ENCODE measurements at places on chromosomes 2 and 18.

- H3K4me3 ChIP-seq = no peak overlapping the region
- DNase-seq = no peak
- H3K4me1 ChIP-seq = no peaks in the 10 kb centered on the region
- H3K36me3 ChIP-seq = peaks cover 8% of the 10 kb centered on the region
These were observed 26.2 kb downstream of the TRAF3IP1 start for GRCh38 chr2:238346544-238346943.

DNA sequence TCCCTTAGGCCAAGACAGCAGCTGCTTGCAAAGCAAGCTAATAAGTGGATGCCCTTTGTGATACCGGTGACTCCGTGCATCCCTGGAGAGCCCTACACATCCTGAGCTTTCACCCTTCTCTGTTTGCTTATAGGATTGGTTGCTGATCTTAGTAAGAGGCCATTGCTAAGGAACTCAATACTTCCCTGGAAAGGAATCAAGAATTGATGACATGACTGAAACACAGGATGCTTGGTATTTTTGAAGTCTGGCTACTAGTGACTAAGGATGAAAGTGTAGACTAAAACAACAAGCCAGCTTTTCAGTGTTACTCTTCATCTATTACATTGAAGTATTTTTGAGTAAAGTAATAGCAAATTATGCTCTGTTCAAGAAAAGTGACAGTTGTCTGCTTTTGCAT lies 123.0 kb upstream of the SERPINE2 start:
- H3K27me3 ChIP-seq = no peaks in the 10 kb centered on the region
- H3K4me1 ChIP-seq = peaks cover 11% of the 10 kb centered on the region
- DNase-seq = no peak
- no peak overlapping the region for H3K4me3 ChIP-seq
- no peaks in the 10 kb centered on the region for H3K36me3 ChIP-seq

GRCh38 chr2:28627722-28628480 lies 123.7 kb upstream of the PPP1CB start:
- no peaks in the 10 kb centered on the region for H3K27me3 ChIP-seq
- peaks cover 29% of the 10 kb centered on the region for H3K4me1 ChIP-seq

GRCh38 chr2:73759285-73759764 lies 20.6 kb downstream of the DUSP11 start:
- H3K4me3 ChIP-seq = no peak overlapping the region
- no peaks in the 10 kb centered on the region for H3K27me3 ChIP-seq
- H3K27ac ChIP-seq = no peak overlapping the region
- 0 out of 2 replicates have a peak, but pooled peaks cover 9% of the 10 kb centered on the region for H3K36me3 ChIP-seq

DNA sequence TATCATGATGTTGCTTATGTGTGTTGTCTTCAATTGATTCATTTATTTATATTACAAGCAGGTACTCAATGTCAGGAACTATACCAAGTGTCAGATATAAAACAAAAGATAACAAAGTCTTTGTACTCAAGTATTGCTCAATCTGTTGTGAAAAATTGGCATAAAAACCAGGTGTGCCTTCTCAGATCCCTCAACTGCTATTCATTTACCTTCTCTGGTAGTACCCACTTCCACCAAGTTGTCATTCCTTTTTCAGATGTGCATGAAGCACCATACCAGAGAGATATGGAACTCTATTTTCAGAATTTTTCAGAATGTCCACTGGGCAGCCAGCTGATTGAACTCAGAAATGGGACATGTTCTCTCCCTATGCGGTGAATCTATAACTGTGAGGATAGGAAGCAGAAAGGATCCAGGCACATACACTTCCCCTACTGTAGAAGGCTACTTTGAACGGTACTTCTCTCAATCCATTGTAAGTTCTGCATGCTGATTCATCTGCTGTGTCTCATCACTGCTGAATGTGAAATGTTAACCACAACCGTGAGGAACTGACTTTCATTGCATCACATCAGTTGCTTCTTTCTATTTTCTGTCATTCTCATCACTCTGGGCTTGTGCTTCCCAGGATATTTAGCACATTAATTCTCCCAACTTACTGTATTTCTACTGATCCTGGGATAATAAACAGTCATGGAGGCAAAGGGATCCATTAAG lies 1621.3 kb downstream of the SUCLG1 start:
- no peak overlapping the region for H3K27ac ChIP-seq
- H3K27me3 ChIP-seq = no peaks in the 10 kb centered on the region
- no peaks in the 10 kb centered on the region for H3K4me1 ChIP-seq
- no peak for DNase-seq

DNA sequence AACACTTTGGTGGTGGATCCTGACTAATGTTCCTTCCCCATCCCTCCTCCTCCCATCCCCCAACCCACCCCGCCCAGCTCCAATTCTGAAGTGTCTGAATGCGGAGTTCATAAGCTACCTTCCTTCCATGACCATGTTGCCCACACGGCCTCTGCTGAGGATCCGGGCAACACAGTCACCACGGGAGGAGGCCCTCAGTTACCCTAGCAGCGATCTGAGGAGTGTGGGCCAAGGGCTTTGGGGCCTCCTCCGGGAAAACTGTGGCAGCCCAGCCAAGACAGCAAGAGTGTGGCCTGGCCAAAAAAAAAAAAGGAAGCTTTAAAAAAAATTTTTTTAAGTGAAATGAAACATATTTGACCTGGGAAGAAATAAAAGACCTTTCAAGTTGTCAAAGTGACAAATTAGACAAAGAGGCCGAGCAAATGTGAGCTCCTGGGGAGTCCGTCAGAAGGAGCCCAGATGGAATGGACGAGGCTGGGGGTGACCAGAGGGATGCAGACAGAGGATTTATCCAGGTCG lies 169.0 kb upstream of the PKDCC start:
- no peaks in the 10 kb centered on the region for H3K27me3 ChIP-seq
- no peak overlapping the region for H3K4me3 ChIP-seq

GRCh38 chr2:77567723-77568122 lies 45.5 kb upstream of the LRRTM4 start:
- H3K27me3 ChIP-seq = no peaks in the 10 kb centered on the region
- H3K4me1 ChIP-seq = peaks cover 25% of the 10 kb centered on the region
- DNase-seq = no peak
- H3K4me3 ChIP-seq = no peak overlapping the region
- H3K27ac ChIP-seq = no peak overlapping the region

GRCh38 chr2:222938327-222938726 lies 77.5 kb downstream of the ACSL3 start:
- H3K36me3 ChIP-seq = peaks cover 81% of the 10 kb centered on the region
- no peaks in the 10 kb centered on the region for H3K27me3 ChIP-seq
- no peak overlapping the region for H3K4me3 ChIP-seq
- peak overlapping the region; percentile 0 for H3K27ac ChIP-seq
- DNase-seq = no peak

DNA sequence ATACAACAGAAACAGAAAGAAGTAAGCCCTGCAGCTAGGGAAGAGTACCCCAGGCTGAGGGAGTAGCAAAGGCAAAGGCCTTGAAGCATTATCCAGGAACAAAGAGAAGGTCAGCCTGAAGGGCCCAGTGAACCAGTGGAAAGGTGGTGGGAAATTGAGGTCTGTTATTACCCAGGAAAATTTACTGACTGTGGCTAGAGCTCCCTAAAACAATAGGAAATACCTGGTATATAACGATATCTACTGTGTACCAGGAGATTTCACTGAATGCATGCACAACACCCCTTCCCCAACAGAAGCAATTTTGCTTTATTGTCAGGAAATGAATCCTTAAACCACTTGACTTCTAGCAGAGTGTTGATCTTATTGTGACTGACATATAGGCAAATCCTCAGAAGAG lies 365.3 kb downstream of the ERBB4 start:
- H3K27ac ChIP-seq = no peak overlapping the region
- H3K27me3 ChIP-seq = no peaks in the 10 kb centered on the region
- H3K4me1 ChIP-seq = no peaks in the 10 kb centered on the region
- DNase-seq = no peak

DNA sequence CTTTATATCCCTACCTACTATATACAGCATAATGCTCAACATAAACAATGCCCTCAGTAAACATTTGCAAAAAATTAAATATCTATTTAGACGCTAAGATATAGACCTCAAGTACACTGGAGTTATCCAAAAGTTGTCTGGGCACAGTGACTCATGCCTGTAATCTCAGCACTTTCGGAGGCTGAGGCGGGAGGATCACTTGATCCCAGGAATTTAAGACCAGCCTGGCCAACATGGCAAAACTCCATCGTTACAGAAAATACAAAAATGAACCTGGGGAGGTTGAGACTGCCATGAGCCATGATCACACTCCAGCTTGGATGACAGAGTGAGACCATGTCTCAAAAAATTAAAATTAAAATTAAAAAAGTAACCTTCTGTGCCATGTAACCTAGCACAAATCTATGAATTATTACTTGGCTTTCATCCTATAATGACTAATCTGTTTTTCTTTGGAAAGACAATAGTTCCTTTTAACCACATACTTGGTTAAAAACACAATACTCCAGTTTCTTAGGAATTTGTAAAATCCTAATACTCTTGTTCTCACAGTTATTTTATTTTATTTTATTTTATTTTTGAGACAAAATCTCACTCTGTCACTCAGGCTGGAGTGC lies 6.7 kb upstream of the TNFAIP6 start:
- no peaks in the 10 kb centered on the region for H3K27me3 ChIP-seq
- H3K4me3 ChIP-seq = no peak overlapping the region
- H3K27ac ChIP-seq = no peak overlapping the region
- no peaks in the 10 kb centered on the region for H3K36me3 ChIP-seq
- H3K4me1 ChIP-seq = no peaks in the 10 kb centered on the region

DNA sequence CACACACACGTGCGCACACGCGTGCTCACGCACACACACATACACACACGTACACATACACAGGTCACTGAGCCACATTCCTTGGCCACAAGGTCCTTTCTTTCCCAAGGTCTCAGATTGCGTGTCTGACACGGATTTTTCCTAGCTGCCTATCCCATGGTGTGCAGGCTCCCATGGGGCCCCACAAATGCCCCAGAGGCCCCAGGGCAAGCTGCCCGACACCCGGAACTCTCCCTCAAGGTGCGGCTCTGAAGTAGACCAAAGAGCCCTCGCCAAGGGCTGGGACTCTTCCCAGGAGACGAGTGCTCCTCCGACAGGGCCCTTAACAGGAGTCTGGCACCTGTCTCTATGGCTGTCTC lies 46.7 kb downstream of the SDC1 start:
- peaks cover 10% of the 10 kb centered on the region for H3K4me1 ChIP-seq
- no peaks in the 10 kb centered on the region for H3K27me3 ChIP-seq
- H3K4me3 ChIP-seq = no peak overlapping the region
- H3K27ac ChIP-seq = no peak overlapping the region
- H3K36me3 ChIP-seq = no peaks in the 10 kb centered on the region

DNA sequence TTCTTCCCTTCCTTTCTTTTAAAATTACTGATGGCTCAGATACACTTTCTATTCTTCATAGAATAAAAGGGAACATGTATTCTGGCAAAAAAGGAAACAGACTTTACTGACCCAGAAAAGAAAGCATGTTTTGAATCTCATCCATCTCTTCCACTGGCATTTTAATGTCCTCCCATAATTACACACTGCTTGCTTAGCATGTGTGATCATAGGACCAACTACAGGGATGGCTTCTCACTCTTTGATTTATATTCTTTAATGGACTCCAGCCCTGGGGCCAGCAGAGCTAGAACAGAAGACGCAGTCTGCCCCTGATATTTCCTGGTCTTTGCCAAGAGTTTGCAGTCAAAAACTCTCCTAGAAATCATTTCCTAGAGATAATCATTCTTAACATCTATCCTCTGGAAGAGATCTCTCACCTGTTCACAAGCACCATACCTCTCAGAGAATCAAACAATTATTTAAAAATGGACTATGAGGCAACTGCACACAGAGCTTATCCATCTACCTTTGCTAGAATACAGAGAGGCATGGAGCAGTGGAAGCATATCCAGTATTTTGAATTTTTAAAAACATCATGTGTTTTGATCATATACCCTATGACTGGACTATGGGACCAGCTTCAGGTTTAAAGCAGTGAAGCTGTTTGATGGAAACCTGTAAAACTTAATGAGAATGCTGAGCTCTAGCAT lies 429.1 kb downstream of the NRXN1 start:
- no peaks in the 10 kb centered on the region for H3K4me1 ChIP-seq
- H3K27me3 ChIP-seq = no peaks in the 10 kb centered on the region
- no peak overlapping the region for H3K4me3 ChIP-seq
- DNase-seq = no peak
- H3K36me3 ChIP-seq = no peaks in the 10 kb centered on the region

- H3K4me1 ChIP-seq = no peaks in the 10 kb centered on the region
- H3K36me3 ChIP-seq = no peaks in the 10 kb centered on the region
- no peak for DNase-seq
- H3K27ac ChIP-seq = no peak overlapping the region
- H3K4me3 ChIP-seq = no peak overlapping the region
- H3K27me3 ChIP-seq = no peaks in the 10 kb centered on the region
These were observed 109.8 kb downstream of the FSHR start for GRCh38 chr2:49044350-49045079.

GRCh38 chr2:109448946-109449788 lies 164.6 kb downstream of the SEPTIN10 start:
- H3K27me3 ChIP-seq = no peaks in the 10 kb centered on the region
- DNase-seq = no peak
- H3K36me3 ChIP-seq = no peaks in the 10 kb centered on the region
- no peak overlapping the region for H3K27ac ChIP-seq
- H3K4me3 ChIP-seq = no peak overlapping the region

DNA sequence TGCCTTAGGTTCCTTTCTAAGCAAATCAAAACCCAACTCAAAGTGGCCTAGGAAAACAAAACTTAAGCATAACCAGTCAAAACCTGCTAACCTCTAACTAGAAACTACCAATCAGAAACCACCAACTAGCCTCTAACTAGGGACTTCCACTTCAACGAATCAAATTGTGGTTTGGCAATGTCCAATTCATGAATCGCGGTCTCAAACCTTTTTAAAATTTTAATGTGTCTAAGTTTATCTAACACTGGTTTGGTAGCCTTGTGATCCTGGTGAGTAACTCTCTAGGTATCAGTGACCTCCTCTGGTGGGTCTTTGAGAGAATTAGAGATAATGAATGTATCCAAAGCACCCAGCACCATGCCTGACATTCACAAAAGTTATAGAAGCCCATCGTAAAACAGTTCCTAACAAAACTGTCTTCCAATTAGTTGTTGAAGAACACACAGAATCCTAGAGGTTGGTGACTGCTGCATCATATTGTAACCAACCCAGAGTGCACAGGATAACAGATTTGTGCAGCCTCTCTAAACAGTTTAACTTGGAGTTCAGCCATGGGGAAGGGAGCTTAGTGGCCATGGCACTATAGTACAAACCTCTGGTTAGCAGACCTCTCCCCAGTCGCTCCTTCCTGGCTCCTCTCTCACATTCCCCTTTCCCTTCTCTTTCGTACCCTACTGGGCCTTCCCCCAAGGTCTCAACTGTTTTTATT lies 45.2 kb upstream of the B3GNT2 start:
- H3K4me1 ChIP-seq = peaks cover 39% of the 10 kb centered on the region
- no peaks in the 10 kb centered on the region for H3K27me3 ChIP-seq
- no peak for DNase-seq
- peak overlapping the region; percentile 3 for H3K27ac ChIP-seq
- H3K36me3 ChIP-seq = no peaks in the 10 kb centered on the region
